ENCODE measurements at places on chromosomes 6 and 20.

DNA sequence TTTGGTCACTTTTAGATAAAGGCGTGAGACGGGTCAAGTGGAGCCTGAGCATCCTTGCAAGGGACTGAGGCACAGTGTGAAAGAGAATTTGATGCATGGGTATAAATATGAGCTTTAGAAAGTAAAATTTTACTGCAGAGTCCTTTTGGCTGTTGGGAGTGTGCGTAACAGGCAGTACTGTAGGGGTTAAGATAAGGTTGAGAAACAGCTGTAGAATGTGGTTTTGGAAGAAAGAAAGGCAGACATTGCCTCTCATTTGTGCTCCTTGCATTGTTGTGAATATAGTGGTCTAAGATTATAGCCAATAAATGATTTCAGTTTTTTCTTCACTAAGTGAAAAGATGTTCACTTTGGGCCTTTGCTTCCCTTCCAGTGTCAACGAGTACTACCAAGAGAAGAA is 73.0 kb downstream of the RREB1 start:
- DNase-seq, result no peak

- DNase-seq, result no peak
Measured at GRCh38 chr6:131216246-131216645, 81.0 kb downstream of the AKAP7 start.

DNA sequence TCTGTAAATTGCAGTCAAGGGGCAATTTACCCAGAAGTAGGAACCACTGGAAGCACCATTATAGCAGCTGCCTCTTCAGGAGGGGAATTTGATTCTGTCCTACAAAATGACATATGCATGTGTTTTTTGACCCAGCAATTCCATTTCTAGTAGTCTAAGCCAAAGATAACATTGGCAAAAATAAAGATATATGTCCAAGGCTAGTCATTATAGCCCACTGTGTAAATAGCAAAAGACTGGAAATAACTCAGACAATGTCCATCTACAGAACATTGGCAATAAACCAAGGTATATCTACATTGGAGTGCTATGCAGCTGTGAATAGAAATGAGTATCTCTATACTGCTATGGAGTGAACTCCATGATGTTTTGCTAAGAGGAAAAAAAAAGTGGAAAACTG is 12.5 kb upstream of the PANK2 start:
- DNase-seq, result no peak

GRCh38 chr6:170093658-170094596 is 197.0 kb downstream of the DLL1 start:
- no peak for DNase-seq

DNA sequence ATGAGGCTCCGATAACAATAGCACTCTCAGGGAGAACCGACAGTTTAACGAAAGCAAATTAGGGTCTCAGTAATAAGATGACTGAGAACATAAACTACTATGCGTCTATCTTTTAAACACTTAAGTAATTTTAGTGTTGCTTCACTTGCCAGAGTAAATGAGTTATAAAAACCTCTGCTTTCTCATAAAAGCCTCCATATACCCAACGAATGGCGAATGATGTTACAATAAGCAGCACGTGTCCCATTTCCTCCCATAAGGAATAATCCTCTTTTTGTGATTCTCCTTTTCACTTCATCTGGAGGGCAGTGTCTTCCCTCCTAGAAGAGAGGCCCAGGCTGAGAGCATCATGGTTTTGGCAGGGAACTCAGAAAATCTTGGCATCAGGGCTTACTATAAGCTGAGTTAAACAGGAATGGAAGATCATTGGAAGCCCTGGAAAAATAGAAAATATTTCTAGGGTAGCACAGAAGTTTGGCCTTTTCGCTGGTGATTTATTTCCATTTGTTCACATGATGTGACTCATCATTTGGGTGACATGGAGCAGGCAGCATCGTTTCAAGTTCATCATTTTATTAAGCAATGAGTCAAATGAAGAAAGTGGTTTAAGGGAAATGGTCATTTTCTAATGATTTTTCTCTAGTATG is 255.4 kb downstream of the ATXN1 start:
- no peak for DNase-seq

DNA sequence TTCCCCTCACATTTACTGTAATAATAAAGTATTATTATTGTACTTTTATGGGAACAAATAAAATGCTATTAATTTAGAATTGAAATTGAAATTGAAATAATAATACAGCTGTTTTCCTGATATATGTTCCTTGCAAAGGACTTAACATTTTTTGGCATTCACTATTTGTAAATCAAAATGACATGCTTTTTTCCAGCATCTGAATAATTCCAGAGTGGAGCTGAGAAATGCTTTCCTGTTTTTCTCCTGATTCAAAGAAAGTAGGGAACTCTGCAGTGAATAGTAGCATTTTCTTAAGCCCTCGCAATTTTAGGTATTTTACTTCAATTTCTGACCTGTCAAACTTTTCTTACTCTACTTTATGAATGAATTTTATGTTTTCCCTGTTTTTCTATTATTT is 72.1 kb downstream of the PHACTR2 start:
- no peak for DNase-seq

DNA sequence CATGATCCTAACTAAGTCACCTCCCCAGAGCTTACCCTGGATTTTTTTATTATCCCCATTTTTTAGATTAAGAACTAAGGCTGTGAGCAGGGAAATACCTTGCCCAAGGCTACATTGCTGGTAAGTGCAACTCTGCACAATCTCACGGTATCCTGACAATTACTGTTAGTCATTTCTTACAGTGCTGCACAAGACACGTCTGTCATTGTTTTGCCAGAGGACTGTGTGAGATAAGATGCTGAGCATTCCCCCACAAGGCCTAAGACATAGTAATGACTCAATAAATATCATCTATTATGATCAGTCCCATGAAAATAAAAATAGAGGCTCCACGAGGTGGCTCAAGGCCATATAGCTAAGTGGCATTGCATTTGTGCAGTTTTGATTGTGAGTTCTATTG is 21.0 kb downstream of the PFDN4 start:
- DNase-seq, result no peak

DNA sequence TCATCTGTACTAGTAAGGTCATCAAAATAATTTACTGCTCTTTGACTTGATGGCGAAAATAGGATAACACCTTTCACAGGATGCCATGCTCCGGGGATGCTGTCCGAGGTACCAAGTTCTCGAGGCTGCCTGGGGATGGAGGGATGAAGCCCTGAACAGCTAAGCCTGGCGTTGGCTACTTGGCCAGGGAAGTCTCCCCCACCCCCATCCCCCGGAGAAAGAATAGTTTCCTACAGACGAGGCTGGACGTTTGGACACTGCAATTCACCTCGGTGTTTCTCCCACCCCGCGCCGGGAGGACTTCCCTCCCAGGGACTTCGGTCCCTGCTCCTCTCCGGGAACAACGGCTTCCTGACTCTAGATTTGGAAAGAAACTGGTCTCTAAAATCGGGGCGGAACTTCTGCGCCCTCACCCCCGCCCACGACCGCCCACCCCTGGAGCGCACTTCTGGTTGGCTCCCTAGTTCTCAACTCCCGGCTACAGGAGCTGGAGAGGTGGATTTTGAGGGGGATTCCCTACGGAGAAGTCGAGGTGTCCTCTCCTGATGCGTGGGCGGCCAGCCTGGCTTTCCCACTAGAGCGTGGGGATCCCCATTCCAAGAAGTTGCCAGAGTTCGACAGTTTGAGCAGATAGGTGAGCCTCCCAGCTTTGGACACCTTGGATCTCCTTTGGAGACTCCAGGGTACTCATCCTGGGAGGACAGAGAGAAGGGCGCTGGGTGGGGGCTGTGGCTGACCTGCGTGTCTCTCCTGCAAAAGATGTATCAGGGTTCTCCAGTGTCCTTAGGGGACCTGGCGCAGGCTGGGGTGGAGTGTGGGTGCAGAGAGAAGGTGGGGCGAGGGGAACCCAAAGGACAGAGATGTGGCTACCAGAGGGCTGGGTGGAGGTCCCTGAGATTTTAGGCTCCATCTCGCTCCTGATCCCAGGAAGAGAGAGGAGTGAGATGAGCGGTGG is 1.1 kb downstream of the PCSK2 start:
- no peak for DNase-seq

GRCh38 chr20:63942969-63943807 is 13.0 kb downstream of the UCKL1 start:
- DNase-seq, result no peak

- DNase-seq, result no peak
Measured at GRCh38 chr6:15316754-15317153, 70.9 kb downstream of the JARID2 start.

- DNase-seq, result no peak
Measured at GRCh38 chr6:108633436-108633835, 72.7 kb downstream of the FOXO3 start.

DNA sequence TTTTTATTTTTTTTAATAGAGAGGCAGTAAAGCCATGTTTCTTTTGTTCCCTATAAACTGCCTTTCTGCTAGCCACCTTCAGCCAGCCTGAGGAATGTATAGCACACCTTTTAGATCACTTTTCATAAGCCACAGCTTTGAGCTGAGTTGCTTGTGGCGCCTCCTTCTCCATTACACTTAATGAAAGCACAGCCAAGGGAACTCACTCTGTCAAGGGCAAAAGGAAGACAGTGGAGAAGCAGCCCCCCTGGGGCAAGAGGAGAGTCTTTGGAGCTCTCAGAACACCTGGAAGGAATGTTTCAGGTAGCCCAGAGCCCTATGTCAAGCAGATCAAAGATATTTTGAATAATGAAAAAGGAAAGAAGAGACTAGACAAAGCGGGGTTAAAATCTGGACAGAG is 235.1 kb downstream of the CLIC5 start:
- no peak for DNase-seq

GRCh38 chr6:11876934-11877433 is 98.4 kb upstream of the ADTRP start:
- no peak for DNase-seq

GRCh38 chr6:41581381-41581991 is 35.3 kb downstream of the FOXP4 start:
- DNase-seq, result no peak

DNA sequence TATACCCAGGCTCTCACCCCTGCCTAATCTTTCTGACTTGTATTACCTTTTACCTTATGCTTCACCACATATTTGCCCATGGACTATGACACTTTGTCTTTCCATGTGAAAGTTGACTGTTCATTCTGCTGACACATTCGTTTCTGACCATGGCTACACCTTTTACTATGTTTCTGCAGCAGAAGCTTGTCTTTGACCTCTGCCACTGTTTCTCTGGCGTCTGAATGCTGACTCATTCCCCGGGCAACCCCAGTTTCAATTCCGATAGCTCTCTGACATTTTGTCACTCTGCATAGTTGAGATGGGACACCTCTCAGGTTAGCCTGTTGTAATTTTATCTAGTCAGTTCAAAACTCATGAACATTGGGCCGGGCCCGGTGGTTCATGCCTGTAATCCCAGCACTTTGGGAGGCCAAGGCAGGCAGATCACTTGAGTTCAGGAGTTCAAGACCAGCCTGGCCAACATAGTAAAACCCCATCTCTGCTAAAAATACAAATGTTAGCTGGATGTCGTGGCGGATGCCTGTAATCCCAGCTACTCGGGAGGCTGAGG is 50.7 kb downstream of the SLC26A8 start:
- DNase-seq, result no peak
